ENCODE measurements at places on chromosomes 13 and 19.
A peak's percentile ranks its signal among the peaks of the same experiment; 100 is the strongest.

DNA sequence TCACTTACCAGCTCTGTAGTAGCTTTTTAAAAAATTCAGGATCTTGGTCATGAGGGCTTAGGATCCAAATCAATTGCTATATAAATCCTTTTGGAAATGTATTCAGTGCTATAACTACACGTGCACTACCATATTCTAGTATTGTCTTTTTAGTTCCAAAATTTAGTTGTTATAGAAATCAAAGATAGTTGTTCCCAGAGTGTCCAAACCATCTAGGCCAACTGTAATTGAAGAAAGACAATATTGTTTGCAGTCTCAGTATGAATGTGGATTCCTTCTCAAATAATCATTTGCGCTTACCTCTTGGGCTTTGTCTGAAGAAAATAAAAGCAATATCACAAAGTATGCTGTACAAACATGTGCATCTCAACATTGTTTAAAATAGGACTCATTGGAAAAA, 184.1 kb upstream of the EDNRB start:
- no peak for DNase-seq

- no peak for DNase-seq
Observed at GRCh38 chr13:34207334-34207733, 389.4 kb downstream of the RFC3 start.

DNA sequence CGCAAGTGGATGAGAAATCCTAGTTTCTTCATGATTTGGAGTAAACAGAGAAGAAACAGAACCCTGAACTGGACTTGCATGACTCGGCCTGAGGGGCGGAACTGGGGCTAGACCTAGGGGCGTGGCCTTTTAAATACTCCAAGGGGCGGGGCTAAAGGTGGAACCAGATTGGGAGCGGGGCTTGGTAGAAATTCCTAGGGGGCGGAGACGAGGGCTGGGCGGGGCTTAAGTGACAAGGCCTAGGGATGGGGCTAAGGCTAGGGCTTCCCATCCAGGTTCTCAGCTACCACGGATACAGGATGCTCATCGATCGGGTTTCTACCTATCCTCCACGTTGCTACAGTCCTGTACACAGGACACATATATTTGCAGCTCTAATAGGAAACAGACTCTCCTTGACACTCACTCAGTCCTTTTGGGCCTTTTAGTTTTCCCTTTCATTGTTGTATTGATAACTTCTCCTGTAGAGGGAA, 372 bp upstream of the ZNF699 start:
- peak; percentile 71 for DNase-seq

GRCh38 chr13:31631071-31631470, 108.3 kb upstream of the RXFP2 start:
- DNase-seq = no peak

GRCh38 chr13:46052319-46053161, at the start of gene ZC3H13:
ZC3H13 (minus strand) TSS chr13:46052746; CDS start chr13:46045507, 7,239 bp downstream.
- peak; percentile 86 for DNase-seq

Data from amygdala (tissue), 56 donors.